Astrocyte (in vitro differentiated cells and primary cell): ENCODE measurements at places on chromosomes 7 and 10. TPM values are rescaled to one million over a fixed set of nuclear protein-coding genes. Genes with fewer than 3 reads are reported as not detected.

- no peaks in the 10 kb centered on the region for H3K27me3 ChIP-seq
- H3K27ac ChIP-seq = no peak overlapping the region
- DNase-seq = no peak
- peaks cover 13% of the 10 kb centered on the region for H3K4me1 ChIP-seq
- H3K36me3 ChIP-seq = no peaks in the 10 kb centered on the region
- H3K4me3 ChIP-seq = no peak overlapping the region
These were observed 104.1 kb downstream of the GPR85 start for GRCh38 chr7:112982441-112983063.

DNA sequence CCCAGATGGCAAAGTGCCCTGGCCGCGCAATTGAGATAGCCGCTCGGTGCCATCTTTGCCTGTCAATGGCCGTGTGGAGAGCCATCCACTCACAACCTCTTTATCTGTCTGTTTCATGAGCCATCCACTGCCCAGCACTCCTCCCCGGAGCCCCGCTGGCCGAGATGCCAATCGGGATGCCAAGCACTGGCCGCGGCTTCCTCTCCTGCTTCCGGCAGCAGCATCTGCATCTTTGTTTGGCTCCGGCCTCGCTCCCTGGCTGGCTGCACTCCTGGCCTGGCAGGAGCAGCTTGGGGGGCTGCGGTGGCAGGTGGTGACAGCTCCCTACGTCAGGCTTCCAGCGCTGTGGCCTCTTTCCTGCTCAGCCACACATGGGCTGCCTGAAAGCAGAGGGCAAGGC lies 231.7 kb downstream of the USP6NL start:
- no peak overlapping the region for H3K4me3 ChIP-seq
- H3K27me3 ChIP-seq = peaks cover 3% of the 10 kb centered on the region
- H3K4me1 ChIP-seq = no peaks in the 10 kb centered on the region
- DNase-seq = no peak
- H3K36me3 ChIP-seq = no peaks in the 10 kb centered on the region
- no peak overlapping the region for H3K27ac ChIP-seq

Gene HYAL4
- total RNA-seq = not detected in 2 replicates

Gene LAMTOR4
- total RNA-seq = 59.9 and 62.7 TPM in 2 replicates
